Brain microvascular endothelial cell (primary cell): ENCODE measurements at places on chromosomes 3 and 15.
A peak's percentile ranks its signal among the peaks of the same experiment; 100 is the strongest.

DNA sequence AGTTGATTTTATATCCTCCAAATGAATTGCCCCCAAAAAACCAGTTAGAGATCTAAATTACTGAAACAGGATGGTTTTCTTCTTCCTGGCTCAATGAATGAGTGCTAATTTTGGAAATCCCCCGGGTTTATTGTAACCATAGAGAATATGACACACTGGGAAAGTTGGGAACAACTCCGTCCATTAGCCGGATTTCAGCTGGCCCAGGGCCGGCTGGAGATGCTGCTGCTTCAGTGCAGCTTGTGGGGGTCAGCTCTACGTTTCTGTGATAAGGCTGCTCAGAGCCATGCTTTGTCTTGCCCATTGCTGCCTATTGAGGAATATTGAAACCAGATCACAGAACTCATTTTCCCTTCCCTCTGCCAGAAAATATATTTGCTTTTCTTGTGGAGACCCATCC is 20.3 kb downstream of the GYG1 start:
- DNase-seq = no peak

DNA sequence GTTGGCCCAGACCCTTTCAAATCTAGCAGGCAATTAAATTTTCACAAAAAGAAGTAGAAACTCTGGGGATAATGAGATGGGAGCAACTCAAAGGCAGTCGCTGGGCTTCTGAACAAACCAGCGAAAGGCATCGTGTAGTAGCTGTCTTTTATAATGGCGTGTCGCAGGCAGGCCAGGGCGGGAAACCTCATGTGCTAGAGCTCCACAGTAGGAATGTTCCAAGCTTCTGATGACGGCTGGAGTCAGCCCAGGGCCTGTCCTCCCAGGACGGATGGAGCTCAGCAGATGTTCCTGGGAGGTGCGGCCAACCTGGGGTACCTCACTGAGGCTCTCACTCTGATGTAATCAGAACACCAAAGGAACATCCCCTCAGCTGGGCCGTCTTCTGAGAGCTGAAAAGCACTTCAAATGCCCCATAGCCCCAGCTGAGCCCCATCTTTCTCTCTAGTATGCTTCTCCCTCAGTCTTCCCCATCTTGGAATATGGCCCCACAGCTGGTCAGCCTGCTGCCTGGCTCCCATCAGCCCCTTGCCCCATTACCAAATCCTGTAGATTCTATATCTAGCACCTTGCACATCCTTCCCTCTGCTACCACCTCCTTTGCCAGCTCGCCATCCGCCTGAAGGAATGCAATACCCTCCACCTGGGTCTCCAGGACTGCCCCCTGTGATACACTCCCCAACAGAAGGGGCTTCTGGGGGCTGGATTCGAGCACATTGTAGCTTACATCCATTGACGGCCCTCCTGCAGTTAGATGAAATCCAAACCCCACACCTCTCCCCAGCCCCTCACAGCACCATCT is 54.9 kb upstream of the ATP2B2 start:
- no peak for DNase-seq

GRCh38 chr3:50122661-50123391 is 32.3 kb upstream of the SEMA3F start:
- DNase-seq = no peak

DNA sequence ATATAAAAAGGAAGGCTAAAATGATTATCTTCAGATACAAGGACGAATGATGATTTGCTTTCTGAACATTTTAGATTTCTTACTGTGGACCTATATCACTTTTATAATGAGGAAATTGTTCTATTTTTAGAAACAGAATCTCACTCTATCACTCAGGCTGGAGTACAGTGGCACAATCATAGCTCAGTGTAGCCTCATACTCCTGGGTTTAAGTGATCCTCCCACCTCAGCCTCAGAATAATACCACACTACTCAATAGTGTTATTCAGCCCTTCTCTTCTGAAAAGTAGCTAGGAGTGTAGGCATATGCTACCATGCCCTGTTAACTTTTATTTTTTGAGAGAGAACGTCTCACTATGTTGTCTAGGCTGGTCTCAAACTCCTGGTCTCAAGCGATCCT is 15.8 kb downstream of the DNAJC13 start:
- DNase-seq = no peak

DNA sequence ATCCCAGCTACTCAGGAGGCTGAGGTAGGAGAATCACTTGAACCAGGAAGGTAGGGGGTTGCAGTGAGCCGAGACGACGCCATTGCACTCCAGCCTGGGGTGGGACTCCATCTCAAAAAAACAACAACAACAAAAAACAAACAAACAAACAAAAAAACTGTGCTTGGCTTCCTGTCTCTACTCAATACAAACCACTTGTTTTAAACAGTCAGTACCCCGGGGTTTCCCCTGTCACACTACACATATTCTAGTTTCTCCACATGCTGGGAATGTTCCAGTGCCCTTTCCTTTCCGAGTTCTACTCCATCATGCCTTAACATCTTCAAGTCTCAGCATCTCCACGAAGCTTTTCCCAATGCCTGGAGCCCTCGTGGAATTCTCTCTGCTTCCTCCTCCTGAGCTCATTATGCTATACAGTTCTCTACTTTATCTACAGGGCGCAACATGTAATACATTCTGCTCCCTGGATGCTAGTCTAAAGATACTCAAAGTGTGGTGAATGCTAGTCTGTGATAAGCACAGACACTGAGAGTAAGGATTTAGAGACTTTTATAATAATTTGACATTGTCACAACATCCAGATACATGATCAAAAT is 7.8 kb downstream of the EMC3 start:
- no peak for DNase-seq

- DNase-seq = no peak
These were observed 141.2 kb upstream of the SLCO3A1 start for GRCh38 chr15:91712286-91712685.

- DNase-seq = no peak
These were observed 198.7 kb upstream of the LYSMD4 start for GRCh38 chr15:99931703-99932603.

GRCh38 chr3:76576201-76576600 is 463.7 kb upstream of the ROBO2 start:
- no peak for DNase-seq

DNA sequence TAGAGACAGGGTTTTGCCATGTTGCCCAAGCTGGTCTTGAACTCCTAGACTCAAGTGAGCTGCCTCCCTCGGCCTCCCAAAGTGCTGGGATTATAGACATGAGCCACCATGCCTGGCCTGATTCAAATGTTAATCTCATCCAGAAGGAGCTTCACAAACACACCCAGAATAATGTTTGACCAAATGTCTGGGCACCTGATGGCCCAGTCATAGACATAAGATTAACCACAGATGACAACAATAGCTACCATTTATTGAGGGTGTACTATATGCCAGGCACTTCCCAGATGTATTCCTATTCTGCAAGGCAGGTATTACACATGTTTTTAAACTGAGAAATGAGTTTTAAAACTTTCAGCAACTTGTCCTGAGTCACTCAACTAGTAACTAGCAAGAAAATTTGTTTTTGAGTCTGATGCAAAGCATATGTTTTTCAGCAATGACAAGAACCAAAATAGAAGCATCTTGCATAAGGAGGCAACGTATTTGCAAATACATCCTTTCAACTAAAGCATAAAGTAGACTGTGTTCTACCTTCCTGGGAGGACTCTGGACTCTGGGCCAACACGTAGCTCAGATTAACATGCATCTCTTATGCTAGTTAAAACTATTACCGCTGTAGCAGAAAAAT is 8.1 kb upstream of the SPG21 start:
- DNase-seq = no peak

- no peak for DNase-seq
These were observed 76.9 kb downstream of the RPN1 start for GRCh38 chr3:128573707-128574162.

DNA sequence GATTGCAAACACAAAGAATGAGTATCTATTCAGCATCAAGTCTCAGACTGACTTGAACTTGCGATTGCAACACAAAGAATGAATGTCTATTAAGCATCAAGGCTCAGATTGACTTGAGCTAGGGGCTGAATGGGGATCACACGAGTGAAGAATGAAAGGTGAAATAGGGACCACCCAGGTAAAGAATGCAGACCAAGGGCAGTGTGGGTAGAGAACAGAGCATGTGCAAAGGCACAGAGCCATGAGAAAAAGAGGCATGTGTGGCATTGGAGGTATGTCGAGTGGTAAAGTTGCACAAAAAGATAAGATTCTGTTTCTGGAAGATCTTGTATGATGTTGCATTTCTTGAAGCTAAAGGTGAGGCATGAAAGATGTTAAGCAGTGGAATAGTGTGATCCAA is 119.4 kb upstream of the GPR149 start:
- DNase-seq = no peak

GRCh38 chr3:46981932-46982471 is 2.5 kb downstream of the NBEAL2 start:
- DNase-seq = no peak

- no peak for DNase-seq
These were observed 12.1 kb upstream of the VPS39 start for GRCh38 chr15:42220216-42220615.

- DNase-seq = no peak
These were observed 1138.4 kb downstream of the TBL1XR1 start for GRCh38 chr3:176058856-176059255.

DNA sequence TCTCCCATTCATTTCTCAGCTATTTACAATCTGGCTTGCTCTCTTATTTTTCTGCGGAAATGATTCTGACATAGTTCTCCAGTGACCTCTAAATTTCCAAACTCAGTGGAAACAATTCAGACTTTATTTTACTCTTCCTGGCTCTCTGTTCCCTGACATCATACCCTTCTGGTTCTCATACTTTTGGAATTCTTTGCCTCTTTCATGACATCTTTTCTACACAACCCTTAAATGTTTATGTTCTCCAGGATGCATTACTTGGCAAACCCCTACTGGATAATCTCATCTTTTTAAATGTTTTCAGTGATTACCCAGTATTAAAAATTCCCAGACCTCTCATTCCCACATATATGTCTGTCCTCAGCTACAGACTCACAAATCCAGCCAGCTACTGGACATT is 23.9 kb upstream of the PLSCR4 start:
- peak; percentile 80 for DNase-seq

DNA sequence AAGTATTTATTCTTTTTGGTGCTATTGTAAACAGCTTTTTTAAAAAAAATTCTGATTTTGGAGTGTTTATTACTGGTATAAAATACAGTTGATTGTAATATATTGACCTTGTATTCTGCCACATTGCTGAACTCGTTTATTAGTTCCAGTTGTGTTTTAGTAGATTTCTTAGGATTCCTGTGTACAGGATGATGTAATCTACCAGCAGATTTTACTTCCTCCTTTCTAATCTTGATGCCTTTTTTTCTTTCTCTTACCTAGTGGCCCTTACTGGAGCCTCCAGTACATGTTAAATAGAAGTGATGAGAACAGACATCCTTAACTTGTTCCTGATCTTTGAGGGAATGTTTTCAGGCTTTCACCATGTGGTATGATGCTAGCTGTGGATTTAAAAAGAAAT is 70.4 kb upstream of the KY start:
- DNase-seq = no peak

DNA sequence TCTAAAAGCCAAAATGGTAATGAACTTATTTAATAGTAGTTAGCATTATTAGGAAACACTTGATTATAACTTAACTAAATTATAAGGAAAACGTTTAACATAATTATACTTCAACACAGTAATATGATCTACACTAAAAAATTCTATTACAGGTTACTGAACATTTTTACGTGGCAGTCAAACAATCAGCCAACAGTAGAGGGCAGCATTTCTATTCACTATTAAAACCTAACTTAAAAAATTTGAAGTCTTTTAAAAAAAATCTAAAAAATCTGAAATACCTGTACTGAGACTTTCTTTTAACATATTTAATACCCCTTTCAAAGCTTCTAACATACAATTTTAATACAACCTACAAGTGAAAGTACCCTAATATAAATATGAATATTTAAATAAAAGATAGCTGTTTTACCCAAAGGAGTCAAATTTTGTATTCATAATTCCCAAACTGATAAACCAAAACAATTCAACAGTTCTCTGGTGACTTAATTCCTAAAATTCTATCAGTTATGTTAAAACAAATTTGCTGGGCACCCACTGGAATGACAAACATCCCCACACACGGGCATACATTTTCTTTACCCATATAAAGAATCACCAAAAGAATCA is 41.5 kb downstream of the DLG1 start:
- peak; percentile 45 for DNase-seq

GRCh38 chr3:38957296-38957695 is 94.4 kb downstream of the SCN11A start:
- no peak for DNase-seq

DNA sequence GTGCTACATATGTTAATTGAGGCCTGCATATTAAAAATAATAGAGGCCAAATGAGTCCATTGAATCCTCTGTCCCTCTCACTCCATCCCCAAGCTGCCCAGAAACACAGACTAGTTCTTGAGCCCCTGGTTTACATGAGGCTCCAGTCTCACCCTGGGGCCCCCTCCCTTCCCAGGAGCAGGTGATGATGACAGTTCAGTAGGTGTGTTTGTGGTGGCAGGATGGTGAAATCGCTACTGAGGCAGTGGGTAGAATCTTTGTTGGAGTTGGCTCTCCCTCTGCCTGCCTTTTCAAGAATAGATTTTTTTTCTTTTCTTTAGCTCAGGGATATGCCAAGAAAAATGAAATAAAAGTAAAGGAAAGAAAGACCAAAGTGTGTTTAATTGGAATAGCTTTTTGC is 288.7 kb downstream of the EPHB1 start:
- DNase-seq = no peak

GRCh38 chr3:170723241-170723640 is 137.4 kb upstream of the SLC7A14 start:
- DNase-seq = no peak

DNA sequence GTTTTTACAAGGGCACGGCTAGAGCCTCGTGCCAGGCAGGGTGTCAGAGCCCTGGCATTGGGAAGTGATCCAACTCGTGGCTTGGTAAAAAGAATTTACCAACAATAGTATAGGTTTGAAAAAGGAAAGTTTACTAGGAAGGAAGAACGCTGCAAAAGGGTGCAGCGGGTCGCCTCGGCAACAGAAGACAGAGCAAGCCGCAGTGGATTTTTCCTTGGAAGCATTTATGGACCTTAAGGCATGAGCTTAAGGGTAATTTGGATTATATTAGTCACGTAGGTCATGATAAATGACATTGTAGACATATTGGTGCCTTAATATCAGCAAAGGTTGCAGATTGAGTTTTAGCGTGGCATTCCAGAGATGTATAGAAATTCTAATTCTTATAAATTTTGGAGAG is 163.4 kb upstream of the PPP2R3A start:
- no peak for DNase-seq

- DNase-seq = no peak
These were observed 11.2 kb upstream of the ATP13A3 start for GRCh38 chr3:194497799-194498575.

GRCh38 chr15:85618956-85619491 is 175.7 kb downstream of the KLHL25 start:
- DNase-seq = peak; percentile 98

GRCh38 chr15:58875343-58875742 is 58.1 kb downstream of the SLTM start:
- no peak for DNase-seq

DNA sequence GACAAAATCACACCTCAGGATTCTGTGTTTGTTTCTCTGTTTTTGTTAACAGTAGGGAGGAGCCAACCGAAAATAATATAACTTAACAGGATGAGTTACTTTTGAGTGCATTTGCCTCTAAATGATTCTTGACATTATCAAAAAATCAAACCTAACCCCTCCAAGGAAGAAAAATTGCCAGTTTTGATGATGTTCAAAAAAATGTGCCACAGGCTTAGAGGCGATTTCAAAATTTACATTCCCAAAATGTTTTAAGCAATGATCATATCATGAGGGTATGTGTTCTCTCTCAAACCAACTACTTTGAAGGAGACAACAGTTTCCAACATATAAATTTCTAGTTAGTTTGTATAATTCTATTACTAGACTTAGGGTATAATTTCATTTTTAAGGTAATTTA is 6.7 kb downstream of the VGLL3 start:
- DNase-seq = no peak

- DNase-seq = no peak
These were observed 195.3 kb downstream of the OSBPL10 start for GRCh38 chr3:31785734-31786133.
